ENCODE measurements at places on chromosomes 3 and 15.

DNA sequence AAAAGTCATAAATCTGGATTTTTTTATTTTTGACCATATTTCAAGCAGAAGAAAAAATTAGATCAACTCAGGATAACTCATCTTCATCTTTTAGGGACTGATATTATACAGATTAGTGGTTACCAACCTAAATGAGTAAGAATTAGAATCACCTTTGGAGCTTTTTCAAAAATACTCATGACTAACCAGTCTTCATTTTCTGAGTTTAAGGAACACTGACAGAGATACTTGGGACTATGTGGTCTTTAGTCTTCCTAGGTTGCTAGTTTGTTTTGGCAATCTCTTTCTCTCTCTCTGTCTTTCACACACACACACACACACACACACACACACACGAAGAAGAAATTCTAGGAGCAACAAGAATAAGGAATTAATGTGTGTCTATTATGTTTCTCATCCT lies 50.1 kb downstream of the TMOD3 start:
- no peak for DNase-seq

- DNase-seq: no peak
Observed at GRCh38 chr3:155785662-155786295, 20.3 kb downstream of the C3orf33 start.

GRCh38 chr15:40279437-40280141 lies 3.3 kb downstream of the ANKRD63 start:
- DNase-seq: peak; percentile 76

DNA sequence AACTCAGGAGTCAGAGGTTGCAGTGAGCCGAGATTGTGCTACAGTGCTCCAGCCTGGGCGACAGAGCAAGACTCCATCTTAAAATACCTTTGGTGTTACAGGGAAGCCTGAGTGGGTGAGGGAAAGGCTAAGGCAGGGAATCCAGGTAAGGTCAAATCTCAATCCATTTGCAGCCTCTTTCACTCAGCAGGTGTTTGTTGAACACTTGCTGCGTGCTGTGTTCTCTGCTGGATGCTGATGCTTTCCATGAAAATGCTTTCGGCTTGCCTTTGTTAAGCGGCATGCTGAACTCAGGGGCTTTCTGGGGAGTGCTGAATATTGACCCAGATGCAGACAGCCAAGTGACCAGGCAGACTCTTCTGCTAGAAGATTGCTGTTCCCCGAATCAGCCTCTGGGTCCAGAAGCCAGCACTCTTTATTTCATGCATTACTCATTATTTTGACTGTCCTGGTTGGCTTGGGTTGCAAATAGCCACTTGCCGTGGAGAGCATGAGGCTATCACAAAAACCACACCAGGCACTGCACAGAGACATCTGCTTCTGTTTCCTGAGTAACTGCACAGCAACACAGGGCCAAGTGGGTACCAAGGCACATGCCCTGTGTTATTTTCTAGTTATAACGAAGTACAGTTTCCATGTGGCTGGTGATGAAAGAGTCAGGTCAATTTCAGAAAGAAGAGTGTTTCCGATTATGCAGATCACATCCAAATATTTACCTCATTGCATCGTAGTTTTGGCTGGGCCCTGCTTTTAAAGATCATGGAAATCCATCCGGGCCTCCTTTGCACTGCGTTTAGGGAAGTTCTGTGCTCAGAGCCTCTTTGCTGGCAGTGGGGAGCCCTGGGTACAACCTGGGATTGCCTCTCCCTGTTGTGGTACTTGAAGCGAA lies 88.6 kb downstream of the THSD4 start:
- DNase-seq: no peak

DNA sequence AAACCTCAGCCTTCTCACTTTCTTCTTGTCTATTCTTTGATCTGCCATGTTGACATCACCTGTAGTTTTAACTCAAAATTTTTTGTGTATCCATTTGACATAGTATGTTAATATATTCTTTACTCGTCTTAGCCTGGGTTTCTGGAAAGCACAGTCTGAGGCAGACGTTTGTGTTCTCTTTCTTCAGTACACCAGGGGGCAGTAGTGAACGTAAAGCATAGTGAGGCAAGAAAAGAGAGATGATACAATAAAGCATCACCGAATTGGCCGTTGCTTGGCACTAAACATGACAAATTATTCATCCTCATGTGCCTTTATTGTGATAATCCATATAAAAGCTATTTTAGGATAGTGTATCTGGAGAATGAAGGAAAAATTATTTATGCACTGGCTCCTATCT lies 141.0 kb upstream of the MYRIP start:
- no peak for DNase-seq

GRCh38 chr3:141875893-141876380 lies 506 bp upstream of the ATP1B3 start:
- DNase-seq: no peak

- no peak for DNase-seq
Observed at GRCh38 chr3:43503067-43503728, 118.6 kb downstream of the ANO10 start.

- no peak for DNase-seq
Observed at GRCh38 chr3:166282931-166283330, 445.7 kb upstream of the BCHE start.

DNA sequence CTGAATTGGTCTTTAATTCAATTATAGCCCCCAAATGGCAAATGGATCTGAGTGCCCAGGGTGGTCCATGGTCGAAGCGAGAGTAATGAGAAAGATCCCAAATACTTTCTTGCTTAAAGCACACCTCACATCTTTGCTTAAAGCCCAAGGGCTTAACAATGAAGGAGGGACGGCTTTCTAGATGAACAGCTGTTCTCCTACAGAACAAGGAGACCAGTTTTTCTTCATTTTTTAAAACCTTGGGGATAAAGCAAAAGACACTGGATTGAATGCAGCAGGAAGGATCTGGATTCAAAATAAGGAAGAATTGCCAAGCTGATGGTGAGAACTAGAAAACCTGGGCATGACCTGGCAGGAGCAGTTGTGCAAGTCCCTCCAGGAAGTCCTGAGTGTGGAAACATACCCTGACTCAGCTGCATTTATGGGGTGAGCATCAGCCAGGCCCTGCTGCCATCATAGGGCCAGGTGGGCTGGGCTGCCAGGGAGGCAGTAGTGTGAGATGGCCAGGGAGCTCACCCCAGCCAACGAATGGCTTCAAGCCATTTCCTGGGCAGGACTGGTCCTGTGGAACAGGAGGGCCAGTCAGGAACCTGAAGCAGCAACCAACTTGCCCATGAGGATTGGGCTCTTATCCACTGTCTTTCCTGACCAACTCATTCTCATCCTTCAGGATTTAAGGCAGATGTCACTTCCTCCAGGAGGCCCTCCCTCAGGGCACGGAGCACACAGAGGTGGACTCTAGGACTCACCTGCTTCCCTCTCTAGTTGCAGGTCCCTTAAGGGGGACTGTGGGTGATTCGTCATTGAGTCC lies 18.4 kb upstream of the RHCG start:
- no peak for DNase-seq

DNA sequence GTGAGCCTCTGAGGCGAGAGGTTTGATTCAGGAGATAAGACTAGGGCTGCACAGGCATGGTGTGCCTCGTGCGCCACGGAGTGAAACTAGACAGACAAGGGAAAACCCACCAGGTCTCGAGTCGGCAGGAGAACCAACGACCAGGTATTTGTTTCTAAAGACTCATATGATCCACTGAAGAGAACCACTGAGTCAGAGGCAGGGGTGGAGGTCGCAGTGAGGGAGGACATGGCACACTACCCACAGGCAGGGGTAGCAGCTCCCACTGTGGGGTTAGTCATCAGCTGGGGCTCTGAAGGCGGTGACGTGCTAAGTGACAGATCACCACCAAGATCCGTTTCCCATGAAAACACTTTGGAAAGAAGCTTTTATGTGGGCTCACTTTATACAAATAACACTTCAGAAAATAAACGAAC lies 45.7 kb downstream of the CHSY1 start:
- peak; percentile 81 for DNase-seq

- DNase-seq: no peak
Observed at GRCh38 chr3:195888981-195889869, 19.1 kb downstream of the TNK2 start.

GRCh38 chr3:113626503-113627371 lies 69.7 kb downstream of the USF3 start:
- no peak for DNase-seq

GRCh38 chr3:154085071-154085470 lies 36.1 kb upstream of the ARHGEF26 start:
- DNase-seq: no peak

DNA sequence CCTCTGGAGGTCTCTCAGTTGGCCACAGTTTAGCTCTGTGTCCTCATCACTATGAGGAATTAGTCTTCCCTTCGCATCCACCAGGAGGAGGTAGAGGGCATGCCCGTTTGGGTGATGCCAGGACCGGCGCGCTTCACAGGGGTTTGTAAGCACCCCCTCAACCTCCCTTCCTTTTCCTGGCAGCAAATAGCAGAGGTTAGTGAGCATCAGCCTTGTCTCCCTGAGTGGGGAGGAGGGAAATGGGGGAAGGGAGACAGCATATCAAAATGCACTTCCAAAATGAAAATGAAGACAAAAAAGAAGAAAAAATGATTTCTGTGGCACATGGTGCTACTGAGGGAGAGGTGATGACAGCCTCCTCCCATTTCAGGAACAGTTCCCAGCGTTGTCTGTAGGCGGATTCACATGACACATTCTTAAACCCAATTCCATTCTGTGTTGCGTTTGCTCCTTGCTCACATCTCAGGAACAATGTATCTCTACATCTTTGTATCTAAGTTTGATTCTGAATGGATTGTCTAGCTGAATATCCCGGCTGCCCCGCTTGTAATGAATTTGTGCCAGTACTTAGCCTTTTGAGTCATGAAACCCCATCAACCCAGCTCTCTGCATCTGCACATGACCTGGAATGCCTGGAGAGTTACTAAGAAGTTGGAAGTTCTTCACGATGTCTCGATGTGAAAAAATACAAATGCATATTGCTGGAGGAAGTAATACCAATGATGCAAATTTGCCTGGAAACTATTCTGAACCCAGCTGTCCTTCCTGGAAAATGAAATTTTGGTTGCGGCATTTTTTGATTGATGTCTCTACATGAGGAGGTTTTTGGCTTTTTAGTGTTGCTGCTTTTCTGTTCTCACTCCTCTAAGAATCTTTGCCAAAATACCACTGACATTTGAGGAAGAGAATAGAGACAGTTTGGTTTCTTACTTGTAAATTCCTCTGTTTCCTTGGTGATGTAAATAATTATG lies 45.2 kb downstream of the TYRO3 start:
- DNase-seq: peak; percentile 57

GRCh38 chr15:48644467-48644826 lies 1.1 kb downstream of the FBN1 start:
- no peak for DNase-seq

GRCh38 chr3:31094048-31094447 lies 199.6 kb upstream of the GADL1 start:
- no peak for DNase-seq

DNA sequence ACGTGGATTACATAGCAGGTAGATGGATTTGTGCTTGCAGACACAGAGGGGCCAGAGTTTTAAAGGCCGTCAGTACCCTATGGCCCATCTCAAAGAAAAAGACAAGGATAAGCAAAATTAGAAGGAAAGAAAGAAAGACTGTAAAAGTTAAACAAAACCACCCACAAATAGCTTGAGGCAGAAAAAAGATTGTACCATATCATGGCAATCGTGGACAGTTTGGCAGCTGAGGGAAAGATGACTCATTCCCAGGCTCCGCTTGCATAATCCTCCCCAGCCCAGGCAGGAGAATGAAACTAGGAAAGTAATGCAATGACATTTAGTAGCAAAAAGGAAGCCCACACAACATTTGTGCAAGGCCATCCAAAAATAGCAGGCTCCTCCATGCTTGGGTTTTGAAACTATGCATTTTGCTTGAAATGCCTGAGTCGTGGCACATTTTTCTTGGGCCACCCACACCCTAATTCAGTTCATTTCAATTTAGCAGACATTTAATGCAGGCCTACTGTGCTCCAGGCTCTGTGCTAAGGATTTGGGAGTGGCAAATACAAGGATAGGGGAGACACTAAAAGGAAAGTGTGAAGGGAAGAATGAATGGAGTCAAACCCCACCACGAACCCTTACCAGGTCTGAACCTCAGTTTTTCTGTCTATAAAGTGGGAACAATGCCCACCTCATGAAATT lies 40.9 kb upstream of the SMAD3 start:
- DNase-seq: no peak

DNA sequence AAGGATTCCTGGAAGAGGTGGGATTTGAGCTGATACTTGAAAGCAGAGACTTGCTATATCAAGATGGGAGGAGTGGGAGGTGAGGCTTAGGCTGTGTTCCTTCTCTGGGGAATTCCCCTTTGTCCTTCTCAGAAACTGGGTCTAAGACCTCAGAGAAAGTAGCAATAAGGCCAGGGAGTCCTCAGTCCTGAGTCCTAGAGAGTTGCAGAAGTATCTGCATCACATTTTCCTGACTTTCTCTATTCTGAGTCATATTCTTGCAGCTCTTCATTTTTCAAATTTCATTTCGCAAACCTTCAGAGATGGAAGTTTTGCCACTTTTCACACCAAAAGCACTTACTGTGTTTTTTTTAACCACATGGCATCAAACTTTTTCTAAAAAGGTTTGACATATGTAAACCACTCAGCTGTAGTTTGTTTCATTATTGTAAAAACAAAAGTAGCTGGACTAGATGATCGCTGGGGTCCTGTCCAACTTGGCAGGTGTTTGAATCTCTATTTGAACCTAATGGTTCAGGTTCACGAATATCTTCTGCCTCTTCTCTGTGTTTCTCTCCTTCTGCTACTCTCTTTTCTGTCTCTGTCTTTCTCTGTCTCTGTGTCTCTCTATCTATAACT lies 21.3 kb downstream of the COLQ start:
- DNase-seq: no peak

DNA sequence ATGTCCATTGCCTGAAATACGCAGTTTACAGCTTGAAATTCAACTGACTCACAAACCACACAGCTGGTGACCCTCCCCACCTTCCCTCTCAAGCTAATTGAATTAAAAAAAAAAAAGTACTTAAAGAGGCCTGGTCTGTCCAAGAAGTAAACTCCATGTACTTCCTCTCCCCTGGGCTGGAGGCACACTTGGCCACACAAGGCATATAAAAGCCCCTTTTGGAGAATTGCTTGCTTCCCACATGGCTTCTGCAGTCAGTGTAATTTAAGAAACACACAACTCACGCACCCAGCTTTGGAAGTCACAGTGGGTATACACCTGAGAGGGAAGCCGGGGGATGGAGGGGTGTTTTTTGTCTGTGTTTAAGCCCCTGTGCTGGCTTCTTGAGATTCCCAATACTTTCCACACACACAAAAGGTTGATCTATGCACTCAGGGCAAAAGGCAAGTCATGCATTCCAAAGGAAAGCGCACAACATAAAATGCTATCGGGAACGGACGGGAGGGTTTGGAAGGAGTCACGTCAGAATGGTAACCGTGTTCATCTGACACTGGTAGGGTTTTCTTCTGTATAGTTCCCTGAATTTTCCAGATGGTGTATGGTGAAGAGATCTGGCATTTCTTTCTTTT lies 106.6 kb upstream of the ALDH1A3 start:
- DNase-seq: no peak

- no peak for DNase-seq
Observed at GRCh38 chr15:26521691-26522198, 251.1 kb downstream of the GABRB3 start.

- no peak for DNase-seq
Observed at GRCh38 chr3:131591394-131592014, 88.7 kb upstream of the MRPL3 start.

GRCh38 chr3:113148284-113148683 lies 63.1 kb upstream of the BOC start:
- DNase-seq: no peak

- DNase-seq: no peak
Observed at GRCh38 chr3:14378415-14378814, 24.0 kb upstream of the SLC6A6 start.

GRCh38 chr3:32705232-32705631 lies 20.2 kb downstream of the CNOT10 start:
- DNase-seq: no peak

GRCh38 chr3:184333190-184333589 lies 4.2 kb upstream of the FAM131A start:
- no peak for DNase-seq
